Foreskin keratinocyte (primary cell): ENCODE measurements at places on chromosomes 1 and 21.

- no peak for DNase-seq
Observed at GRCh38 chr1:66300972-66301451, 232.9 kb upstream of the SGIP1 start.

DNA sequence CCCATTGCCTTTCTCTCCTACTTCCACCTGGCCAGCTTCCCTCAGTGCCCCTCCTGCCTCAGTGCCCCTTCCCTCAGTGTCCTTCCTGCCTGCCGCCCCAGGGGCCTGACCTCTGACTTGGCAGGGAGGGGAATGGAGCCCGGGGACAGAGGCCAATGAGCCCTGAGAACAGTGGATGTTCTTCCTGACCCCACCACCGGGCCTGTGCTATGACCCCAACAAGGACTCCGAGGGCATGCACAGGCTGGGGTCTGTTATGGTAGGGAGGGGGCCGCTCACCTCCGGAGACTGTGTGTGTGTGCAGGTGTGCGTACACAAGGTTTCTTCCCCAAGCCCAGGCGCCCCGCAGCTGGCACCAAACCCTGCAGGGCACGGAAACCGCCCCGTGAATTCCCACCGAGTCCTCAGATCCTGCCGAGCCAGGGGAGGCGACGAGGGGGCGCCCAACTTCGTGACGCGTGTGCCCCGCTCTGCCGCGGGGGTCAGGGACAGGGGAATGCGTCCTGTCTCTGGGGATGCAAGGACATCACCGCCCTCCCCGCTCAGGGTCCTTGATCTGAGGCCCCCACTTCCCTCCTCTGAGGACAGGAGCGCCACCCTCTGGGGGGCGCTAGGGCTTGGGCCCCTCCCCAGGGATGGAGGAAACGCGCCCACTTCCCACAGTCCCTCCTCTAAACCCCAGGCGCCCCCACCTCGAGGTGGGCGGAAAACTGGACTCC lies 766 bp downstream of the RAP1GAP start:
- DNase-seq = no peak

DNA sequence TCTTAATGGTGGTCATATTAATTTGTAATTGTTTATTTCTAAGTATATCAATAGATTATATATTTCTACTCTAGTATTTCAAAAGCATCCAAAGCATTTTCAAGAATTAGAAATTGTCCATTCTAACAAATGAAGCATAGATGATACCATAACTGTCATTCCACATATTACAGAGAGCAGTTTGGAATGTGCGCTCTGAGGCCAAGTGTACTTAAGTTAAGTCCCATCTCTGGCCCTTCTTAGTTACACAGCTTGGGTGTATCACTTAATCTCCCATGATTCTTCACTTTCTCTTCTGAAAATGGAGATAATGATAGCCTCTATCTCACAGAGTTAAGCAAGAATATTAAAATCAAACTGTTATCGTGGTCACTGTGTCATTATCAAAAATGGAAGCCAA lies 281.1 kb downstream of the MRPL39 start:
- no peak for DNase-seq

- no peak for DNase-seq
Observed at GRCh38 chr1:228134591-228134990, 5.5 kb upstream of the GUK1 start.

DNA sequence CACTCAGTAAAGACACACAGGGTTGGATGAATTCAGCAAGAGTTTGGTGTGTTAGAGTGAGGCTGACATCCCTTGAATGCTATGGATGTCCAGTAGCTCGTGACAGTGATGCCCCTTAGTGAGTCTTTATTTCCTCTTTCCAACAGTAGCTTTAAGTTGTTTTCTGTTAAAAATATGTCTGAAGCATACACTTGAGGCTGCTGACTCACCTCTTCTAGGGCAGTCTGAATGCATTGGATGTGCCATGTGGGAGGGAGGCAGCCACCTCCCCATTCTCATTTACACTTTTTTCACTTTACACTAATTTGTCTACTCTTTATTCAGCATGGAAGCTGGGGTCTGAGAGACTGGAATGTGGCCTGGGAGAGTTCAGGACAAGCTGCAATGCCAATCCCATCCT lies 17.6 kb downstream of the NOS1AP start:
- DNase-seq = no peak

DNA sequence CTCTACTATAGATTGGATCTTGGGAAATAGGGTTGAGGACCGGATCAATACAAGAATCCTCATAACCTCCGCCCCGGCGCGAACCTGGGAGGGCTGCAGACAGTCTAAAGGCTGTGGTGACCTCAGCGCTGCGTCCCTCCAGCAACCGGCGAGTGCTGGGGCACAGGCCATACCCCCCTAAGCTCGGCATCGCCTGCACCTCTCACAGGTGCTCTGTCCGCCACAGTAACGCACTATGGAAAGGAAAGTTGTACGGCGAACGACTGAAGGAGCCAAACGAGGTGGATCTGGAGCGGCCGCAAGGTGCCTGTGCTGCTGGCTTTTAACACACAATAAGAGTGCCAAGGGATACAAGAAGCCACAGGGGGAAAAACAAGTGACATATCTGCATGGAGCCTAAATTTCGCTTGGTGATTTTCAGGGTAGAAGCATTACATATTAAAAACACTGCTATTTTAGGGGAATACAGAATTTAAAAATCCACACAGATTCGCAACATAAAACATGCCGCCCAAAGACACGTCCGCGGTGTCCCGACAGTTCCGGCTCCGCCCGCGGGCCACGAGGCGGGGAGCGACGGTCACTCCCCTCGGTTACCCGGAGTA lies 1.4 kb upstream of the RBM15 start:
- no peak for DNase-seq

GRCh38 chr1:200034761-200035396 lies 7.4 kb downstream of the NR5A2 start:
- no peak for DNase-seq

DNA sequence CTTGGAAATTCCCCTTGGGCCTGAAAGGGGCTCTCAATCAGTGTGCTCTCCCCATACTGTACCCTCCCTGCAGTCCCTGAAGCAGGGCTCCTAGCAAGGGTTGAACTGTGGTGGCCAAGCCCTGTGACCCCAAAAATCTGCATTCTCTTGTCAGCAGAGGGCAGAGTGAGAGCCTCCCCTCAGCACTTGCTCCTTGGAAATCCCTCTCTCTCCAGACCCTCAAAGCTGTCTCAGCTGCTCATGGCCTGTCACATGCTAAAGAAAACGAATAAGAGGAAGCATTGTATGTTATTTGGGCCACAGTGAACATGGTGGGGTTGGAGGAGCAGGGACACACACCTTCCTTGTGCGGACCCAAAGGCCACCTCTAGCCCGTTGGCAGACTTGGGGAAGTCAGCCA lies 47.2 kb upstream of the SYNC start:
- no peak for DNase-seq

GRCh38 chr1:11611638-11612327 lies 42.4 kb downstream of the FBXO2 start:
- DNase-seq = no peak

DNA sequence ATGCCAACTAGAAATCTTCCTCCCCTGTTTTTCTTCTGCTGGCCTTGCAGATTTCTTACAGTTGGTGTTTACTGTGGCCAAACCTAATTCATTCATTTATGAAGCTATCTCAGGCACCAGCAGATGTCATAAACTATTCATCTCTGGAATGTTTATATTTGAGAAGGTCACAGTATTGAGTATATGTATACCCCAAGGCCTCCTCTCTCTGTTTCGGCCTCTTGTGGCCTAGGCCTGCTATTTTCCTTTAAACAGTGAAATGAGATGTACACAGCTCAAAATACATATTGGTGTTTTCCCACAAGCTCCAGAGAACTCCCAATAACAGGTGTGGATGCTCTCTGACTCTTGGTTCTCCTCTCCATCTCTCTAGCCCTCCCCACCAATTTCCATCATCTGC lies 520.7 kb upstream of the CAMK1G start:
- no peak for DNase-seq

DNA sequence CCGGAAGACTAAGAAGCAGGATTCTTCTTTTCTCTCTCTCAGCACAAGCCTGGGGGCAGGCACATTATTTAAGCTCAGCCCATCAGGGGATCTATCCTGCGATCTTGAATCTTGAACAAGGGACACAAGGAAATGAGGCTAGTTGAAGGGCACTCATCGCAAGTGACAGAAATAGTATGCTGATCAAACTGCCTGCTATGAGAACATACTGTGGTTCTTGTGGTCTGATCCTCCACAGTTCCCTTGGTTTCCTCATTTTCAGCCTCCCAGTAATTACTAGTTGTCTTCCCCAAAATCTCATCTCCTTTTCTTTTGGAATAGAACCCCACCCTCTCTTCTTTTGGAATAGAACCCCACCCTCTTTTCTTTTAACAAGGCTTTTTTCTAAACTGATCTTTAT lies 6.5 kb downstream of the ANKRD45 start:
- no peak for DNase-seq

- no peak for DNase-seq
Observed at GRCh38 chr1:223271085-223271781, 92.7 kb downstream of the SUSD4 start.

DNA sequence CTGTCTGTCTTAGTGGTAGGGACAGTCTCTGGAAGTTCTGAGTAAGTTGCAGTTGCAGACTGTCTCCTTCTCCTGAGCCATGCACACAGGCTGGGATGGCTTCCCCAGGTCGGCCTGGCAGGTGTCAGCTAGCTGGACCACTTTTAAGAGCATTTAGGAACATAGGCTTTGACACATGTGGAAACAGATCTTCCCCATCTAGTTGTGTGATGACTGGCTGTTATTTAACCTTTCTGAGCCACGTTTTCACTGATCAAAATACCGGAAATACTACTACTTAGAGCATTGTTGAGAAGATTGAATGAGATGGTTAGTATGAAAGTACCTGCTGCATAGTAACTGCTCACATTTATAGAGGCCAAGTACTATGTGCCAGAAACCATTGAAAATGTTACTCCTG lies 6.2 kb upstream of the MAPKAPK2 start:
- DNase-seq = no peak

GRCh38 chr1:221511797-221512196 lies 230.1 kb downstream of the DUSP10 start:
- no peak for DNase-seq

- DNase-seq = no peak
Observed at GRCh38 chr1:87134625-87135328, 193.9 kb upstream of the LMO4 start.

DNA sequence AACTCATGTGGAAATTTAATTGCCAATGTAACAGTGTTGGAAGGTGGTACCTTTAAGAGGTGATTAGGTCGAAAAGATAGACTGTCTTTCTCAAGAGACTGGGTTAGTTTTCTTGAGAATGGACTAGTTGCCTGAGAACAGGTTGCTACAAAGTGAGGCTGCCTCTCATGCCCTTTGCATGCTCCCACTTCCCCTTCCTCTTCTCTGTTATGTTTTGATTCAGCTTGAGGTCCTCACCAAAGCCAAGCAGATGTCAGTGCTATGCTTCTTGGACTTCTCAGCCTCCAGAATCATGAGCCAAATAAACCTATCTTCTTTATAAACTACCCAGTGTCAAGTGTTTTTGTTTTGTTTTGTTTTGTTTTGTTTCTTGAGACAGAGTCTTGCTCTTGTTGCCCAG lies 187.0 kb upstream of the RUNX1 start:
- no peak for DNase-seq

- DNase-seq = no peak
Observed at GRCh38 chr1:40075266-40075665, 21.8 kb downstream of the PPT1 start.

DNA sequence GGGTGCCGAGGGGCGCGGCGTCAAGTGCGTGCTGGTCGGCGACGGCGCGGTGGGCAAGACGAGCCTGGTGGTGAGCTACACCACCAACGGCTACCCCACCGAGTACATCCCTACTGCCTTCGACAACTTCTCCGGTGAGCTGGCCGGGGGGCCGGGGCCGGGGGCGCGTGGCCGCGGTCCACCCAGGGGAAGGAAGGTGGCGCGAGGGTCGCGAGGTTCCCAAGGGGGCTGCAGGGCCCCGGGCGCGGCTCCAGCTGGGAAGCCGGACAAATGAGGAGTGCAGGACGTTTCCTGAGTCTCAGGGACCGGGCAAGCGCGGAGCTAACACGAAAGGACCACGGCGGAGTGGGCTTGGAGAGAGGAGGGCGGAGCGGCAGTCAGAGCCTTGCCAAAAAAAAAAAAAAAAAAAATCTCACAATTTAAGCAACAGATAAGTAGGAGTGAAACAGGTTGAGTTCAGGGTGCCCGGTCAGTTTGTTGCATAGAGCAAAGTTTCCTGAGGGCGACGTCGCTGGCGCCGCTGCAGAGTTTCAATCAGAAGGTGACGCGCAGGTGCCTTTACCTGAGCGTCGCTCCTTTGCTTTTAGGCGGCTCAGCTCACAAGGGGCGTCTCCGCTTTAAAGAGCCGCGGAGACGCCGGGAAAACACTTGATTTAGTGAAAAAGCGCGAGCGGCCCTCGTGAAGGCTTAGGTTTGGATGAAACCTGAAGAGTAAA lies 750 bp downstream of the RHOU start:
- DNase-seq = no peak

DNA sequence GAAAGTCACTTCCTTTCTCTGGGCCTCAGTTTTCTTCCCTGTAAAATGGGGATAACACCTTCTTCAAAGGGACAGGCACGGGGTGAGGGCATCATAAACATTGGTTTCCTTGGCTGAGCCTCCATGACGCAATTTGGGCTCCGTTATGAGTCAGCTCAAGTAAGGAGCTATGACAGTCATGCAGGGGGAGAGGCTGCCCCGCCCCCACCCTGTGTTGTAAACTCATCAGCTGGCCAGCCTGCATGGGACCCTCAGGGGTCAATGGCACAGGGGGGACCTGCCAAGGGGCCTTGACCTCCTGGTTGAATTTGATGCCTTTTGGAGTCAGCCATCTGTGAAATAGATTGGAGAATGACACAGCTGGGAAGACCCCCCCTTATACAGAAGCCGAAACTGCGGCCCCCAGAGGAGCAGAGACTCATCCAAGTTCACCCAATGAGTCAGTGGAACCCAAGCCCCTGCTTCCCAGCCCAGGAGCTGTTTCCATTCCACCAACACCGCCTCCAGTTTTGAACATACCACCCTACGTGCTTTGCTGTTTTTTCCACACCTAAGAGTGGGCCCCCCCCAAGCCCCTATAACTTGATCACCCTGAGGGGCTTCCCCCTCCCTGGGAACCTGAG lies 36.8 kb upstream of the RUNX3 start:
- DNase-seq = peak; percentile 68
